Keratinocyte (primary cell): ENCODE measurements at places on chromosomes 5 and 9. TPM values are rescaled to one million over a fixed set of nuclear protein-coding genes. Genes with fewer than 3 reads are reported as not detected.

PFN3 gene
- polyA plus RNA-seq, result not detected in 3 replicates

RGP1 gene
- polyA plus RNA-seq, result 17.6 to 19.8 TPM (median 18.3 TPM) in 3 replicates

MYMK gene
- polyA plus RNA-seq, result not detected in 3 replicates

TMEM215 gene
- not detected in 3 replicates for polyA plus RNA-seq

DNA sequence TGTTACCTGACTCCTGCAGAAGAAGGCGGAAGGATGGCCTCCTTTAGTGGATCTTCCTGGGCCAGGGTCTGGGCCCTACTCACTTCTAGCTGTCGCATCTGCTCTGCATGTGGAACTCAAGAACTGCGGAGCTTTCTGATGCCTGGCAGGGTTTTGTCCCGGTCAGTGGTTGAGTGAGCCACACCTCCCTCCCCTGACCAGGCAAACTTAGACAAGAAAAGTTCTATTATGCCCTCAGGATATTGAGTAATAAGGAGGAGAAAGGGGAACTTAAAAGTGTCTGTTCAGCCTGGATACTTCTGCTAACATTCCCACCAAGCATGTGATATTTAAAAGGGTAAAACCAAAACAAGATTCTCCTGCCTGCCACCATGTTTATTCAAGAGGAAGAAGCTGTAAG is at the start of gene FYB1:
Gene FYB1, minus strand, starts transcription at position 127 of the 400 bp plus-strand sequence. CDS start 16,603 bp downstream, outside the sequence.
- H3K4me1 ChIP-seq, result peaks cover 21% of the 10 kb centered on the region
- no peak for DNase-seq
- H3K27ac ChIP-seq, result no peak within 1 kb of the TSS
- H3K36me3 ChIP-seq, result no peaks in the 10 kb centered on the region

- no peak overlapping the region for H3K27ac ChIP-seq
- DNase-seq, result no peak
- H3K4me1 ChIP-seq, result no peaks in the 10 kb centered on the region
Observed at GRCh38 chr5:78109891-78110324, 184.6 kb downstream of the AP3B1 start.

DNA sequence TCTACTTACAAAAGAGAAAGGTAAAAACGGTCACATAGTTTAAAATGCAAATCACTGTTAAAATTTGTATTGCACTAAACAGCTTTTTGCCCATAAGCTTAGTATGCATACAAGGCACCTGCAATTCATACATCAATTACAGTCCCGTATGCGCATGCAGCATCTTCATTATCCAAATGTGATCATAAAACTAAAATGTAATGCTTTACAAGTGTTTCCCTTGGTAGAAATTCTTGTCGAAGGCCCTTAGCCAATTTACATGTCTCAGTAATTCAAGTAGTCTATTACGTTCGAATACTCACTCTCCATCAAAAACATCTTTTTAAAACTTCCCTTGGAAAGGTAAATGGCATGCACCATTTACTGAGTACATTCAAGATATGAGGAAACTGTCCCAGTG is 32.6 kb downstream of the TRPM6 start:
- H3K27ac ChIP-seq, result no peak overlapping the region
- no peaks in the 10 kb centered on the region for H3K27me3 ChIP-seq
- H3K4me1 ChIP-seq, result no peaks in the 10 kb centered on the region
- H3K4me3 ChIP-seq, result no peak overlapping the region
- H3K36me3 ChIP-seq, result no peaks in the 10 kb centered on the region

GRCh38 chr9:14542071-14542470 is 151.2 kb downstream of the ZDHHC21 start:
- H3K27me3 ChIP-seq, result no peaks in the 10 kb centered on the region
- no peaks in the 10 kb centered on the region for H3K36me3 ChIP-seq
- H3K27ac ChIP-seq, result no peak overlapping the region
- DNase-seq, result no peak
- H3K4me1 ChIP-seq, result no peaks in the 10 kb centered on the region

- no peaks in the 10 kb centered on the region for H3K27me3 ChIP-seq
- no peaks in the 10 kb centered on the region for H3K36me3 ChIP-seq
- H3K4me3 ChIP-seq, result peak overlapping the region; percentile 79
- peak overlapping the region; percentile 81 for H3K27ac ChIP-seq
- peaks cover 25% of the 10 kb centered on the region for H3K4me1 ChIP-seq
Observed at GRCh38 chr5:60700416-60700757, 421 bp upstream of the DEPDC1B start.

DNA sequence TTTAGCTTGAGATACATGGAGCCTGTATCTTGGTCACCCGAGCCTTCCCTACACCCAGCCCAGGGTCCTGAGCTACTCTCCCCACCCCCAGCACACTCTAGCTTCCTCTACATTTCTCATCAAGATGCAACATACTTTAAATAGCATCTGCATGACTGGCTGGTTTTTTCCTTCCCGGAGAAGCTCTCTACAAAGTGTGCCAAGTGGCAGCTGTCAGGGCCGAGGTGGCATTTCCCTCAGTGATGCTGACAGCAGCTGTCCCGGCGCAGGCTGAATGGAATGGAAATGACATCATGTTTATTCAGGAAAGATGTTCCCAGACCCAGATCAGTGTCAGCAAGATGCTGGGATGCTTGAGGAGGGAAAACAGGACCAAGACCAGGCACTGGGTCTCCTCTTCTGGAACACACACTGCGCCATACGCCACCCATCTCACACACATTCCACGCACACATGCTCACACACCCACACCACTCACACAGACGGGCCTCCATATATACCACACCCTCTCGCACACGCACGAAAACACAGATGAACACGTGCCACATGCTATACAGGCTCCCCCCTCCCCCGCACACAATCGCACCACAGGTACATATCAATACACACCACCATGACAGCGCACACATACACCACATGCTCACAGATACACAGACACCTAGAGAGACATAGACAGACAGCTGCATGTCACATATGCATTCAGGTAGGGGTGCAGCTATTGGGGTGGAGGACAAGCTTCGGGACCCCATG is 67.8 kb downstream of the LHX2 start:
- H3K27ac ChIP-seq, result no peak overlapping the region
- no peaks in the 10 kb centered on the region for H3K27me3 ChIP-seq
- DNase-seq, result no peak
- no peak overlapping the region for H3K4me3 ChIP-seq
- H3K36me3 ChIP-seq, result no peaks in the 10 kb centered on the region
- peaks cover 24% of the 10 kb centered on the region for H3K4me1 ChIP-seq

DNA sequence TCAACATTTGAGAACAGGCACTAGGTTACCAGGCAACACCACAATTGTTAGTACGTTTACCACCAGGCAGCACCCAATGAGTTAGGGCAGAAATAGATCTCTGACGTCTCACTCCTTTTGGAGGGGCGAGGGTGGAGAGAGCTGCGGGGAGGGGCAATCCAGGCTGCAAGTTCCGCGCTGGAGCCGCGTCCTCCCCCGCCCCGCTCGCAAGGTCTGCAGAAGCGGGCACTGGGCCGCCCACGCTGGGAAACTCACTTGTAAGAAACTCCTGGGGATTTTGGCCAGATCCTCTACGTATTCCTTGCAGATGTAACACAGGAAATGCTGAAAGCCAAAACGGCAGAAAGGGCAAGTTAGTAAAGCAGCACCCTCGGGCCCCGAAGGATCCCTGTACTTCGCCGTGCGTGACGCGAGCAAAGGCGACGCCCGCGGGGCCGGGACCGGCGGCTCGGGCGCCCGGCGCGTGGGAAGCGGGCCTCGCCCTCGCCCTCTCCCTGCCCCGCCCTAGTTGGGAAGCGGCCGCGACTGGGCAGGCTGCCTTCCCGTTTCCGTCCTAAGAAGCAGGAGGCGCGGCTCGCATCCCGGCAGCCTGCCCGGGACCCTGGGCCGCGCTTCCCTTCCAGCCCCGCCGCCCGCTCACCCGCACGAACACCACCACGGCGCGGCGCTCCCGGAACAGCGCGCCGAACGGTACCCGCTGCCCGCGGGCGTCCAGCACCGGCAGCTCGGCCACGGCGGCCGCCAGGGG is 493 bp downstream of the PRXL2C start:
- H3K4me1 ChIP-seq, result peaks cover 6% of the 10 kb centered on the region
- no peak for DNase-seq
- H3K27me3 ChIP-seq, result no peaks in the 10 kb centered on the region
- peaks cover 4% of the 10 kb centered on the region for H3K36me3 ChIP-seq
- peak overlapping the region; percentile 83 for H3K27ac ChIP-seq
- H3K4me3 ChIP-seq, result peak overlapping the region; percentile 76

GRCh38 chr9:127196826-127197145 is 67.8 kb upstream of the GARNL3 start:
- no peak overlapping the region for H3K27ac ChIP-seq
- no peaks in the 10 kb centered on the region for H3K36me3 ChIP-seq
- peaks cover 21% of the 10 kb centered on the region for H3K27me3 ChIP-seq
- DNase-seq, result no peak
- no peaks in the 10 kb centered on the region for H3K4me1 ChIP-seq
